ENCODE measurements at places on chromosomes 6 and 20.

GRCh38 chr20:46563170-46563859 lies 12.9 kb upstream of the OCSTAMP start:
- DNase-seq, result no peak

DNA sequence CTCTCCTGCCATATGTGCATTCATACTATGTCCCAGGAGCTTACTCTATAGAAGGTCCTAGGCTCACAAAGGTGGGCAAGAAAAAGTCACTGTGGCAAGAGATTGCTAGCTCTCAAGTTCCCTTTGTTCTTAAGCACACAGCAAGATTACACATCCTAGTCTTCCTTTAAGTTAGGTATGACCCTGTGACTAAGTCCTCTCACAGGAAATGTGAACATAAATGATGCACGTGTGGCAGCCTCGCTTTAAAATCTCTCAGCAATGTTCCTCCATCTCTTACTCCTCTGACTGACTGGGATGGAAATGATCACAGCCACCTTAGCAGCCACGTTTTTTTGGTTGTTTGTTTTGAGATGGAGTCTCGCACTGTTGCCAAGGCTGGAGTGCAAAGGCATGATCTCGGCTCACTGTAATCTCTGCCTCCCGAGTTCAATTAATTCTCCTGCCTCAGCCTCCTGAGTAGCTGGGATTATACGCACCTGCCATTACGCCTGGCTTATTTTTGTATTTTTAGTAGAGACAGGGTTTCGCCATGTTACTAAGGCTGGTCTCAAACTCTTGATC lies 35.7 kb upstream of the HAO1 start:
- DNase-seq, result no peak

DNA sequence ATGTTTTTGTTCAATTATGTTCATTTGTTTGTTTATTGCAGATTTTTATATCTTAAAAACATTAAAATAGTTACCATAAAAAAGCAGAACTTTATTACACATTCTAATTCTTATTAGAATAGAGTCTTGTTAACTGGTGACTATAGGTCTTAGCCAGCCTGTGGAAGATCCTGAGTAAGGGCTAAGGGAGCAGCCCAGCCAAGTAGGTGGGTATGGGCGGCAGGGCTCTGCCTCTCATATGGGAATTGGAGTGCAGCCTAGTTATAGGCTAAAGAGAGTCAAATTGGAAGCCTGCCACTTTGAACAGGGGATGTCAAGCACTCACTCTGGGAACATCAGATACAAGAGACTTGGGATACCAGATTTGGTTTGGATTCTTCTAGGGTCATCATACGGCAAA lies 10.5 kb upstream of the HSF2 start:
- DNase-seq, result no peak

DNA sequence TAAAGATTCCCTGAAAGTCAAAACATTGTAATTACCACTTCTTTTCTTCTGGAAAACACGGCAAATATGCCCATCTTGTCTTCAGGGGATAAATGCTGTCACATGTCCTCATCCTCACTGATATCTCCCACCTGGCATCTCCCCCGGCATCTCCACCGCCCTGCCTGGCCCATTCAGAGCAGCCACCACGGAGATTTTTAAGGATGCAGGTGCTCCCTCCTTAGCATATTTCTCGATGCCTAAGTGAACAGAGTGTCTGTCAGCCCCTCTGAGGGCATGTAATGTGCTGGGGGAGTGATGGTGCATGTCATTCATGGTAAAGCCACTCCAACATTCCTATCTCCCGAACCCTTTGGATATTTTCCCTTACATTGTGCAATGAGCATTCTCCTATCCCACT lies 215.5 kb downstream of the PREX1 start:
- DNase-seq, result no peak

- DNase-seq, result no peak
These were observed 64.1 kb downstream of the C6orf118 start for GRCh38 chr6:165245287-165245686.

GRCh38 chr20:63007646-63008488 lies 1.1 kb upstream of the BHLHE23 start:
- DNase-seq, result no peak

- no peak for DNase-seq
These were observed 8.0 kb downstream of the ABT1 start for GRCh38 chr6:26604797-26605196.

DNA sequence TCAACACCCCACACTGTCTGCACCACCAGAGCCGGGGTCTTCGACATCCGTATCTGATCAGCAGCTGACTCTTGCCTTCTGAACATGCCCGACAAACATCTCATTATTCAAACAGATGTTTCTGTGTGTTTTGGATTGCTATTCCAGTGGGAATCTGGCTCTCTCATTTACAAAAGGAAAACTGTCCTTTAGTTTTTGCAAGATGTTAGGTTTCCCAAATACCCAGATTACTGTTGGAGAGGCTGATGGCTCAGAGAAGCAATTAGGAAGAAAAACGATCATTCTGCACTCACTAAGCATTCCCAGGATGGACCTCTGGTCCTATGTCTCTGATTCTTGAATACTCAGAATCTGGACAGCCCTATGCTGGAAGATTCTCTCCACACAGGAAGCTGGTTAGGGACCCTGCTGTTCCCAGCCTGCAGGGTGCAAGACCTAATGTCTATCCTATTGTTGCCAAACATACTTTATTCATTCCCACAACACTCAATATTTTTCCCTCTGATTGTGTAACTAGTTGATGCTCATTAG lies 532.9 kb downstream of the CDH26 start:
- DNase-seq, result no peak

Measured in activated CD4-positive, alpha-beta T cell treated with anti-CD3 and anti-CD28 coated beads, Interleukin-2, amount 50 U/mL, for 16 hours (primary cell).